ENCODE measurements at places on chromosomes 3 and 15.

DNA sequence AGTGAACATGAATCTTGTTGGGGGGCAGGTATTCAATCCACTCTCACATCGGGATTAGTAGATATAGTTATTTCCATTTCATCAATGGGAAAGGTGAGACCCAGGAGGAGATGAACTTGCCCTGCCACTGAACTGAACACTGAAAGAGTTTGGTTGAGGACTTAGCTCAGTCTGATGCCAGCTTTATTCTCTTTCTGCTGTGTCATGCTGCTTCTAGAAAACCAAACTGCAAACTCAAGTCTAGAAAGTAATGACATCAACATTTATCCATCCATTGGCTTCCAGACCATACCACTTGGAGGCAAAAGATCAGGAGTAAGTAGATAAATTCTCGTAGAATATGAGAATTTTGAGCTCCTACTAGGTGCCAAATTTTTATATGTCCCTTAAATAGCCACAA lies 288.0 kb upstream of the CTNNB1 start:
- DNase-seq: no peak

DNA sequence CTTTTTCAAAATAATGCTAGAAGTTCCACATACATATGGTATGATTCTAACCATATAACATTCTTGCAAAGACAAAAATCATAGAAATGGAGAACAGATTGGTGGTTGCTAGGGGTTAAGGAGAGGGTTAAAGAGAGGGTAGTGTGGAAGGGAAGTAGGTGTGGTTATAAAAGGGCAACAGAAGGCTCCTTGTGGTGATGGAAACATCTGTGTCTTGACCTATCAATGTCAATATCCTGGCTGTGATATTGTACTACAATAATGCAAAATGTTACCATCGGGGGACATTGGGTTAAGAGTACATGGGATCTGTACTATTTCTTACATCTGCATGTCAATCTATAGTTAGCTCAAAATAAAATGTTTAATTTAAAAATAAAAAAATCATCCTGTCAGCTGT lies 67.8 kb upstream of the FSIP1 start:
- DNase-seq: no peak

- DNase-seq: no peak
Observed at GRCh38 chr3:17980863-17981262, 238.4 kb upstream of the TBC1D5 start.

DNA sequence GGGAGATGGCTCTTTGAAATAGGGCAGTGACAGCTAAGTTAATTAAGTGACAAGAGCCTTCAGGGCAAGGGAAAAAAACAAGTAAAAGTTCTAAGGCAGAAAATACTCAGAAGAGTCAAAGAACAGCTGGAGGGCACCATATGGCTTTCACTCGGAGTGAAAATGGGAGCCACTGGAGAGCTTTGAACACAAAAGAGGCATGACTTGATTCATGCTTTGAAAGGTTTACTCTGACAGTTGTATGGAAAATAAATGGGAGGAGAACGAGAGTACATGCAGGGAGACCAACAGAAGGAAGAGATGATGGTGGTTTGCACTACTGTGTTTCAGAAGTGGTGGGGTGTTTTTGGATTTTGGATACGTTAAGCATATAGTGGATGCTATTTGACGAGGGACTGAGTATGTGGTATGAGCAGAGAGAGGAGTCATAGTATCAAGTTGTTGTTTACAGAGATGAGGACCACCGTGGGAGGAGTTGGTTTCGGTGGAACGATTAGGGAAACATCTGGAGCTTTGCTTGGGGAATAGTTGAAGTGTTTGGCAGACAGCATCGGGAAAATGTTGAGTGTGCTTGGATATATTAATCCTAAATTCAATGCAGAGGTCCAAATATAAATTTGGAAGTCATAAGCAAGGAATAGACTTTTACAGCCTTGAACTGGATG lies 411.5 kb downstream of the GABRG3 start:
- no peak for DNase-seq
